SK-N-SH (cell line): ENCODE measurements at places on chromosomes 16 and 17.

- no peaks in the 10 kb centered on the region for H3K36me3 ChIP-seq
- H3K4me3 ChIP-seq = no peak overlapping the region
- no peaks in the 10 kb centered on the region for H3K27me3 ChIP-seq
- DNase-seq = no peak
- no peak overlapping the region for H3K27ac ChIP-seq
- H3K4me1 ChIP-seq = no peaks in the 10 kb centered on the region
These were observed 486.5 kb downstream of the HS3ST4 start for GRCh38 chr16:26178298-26178697.

DNA sequence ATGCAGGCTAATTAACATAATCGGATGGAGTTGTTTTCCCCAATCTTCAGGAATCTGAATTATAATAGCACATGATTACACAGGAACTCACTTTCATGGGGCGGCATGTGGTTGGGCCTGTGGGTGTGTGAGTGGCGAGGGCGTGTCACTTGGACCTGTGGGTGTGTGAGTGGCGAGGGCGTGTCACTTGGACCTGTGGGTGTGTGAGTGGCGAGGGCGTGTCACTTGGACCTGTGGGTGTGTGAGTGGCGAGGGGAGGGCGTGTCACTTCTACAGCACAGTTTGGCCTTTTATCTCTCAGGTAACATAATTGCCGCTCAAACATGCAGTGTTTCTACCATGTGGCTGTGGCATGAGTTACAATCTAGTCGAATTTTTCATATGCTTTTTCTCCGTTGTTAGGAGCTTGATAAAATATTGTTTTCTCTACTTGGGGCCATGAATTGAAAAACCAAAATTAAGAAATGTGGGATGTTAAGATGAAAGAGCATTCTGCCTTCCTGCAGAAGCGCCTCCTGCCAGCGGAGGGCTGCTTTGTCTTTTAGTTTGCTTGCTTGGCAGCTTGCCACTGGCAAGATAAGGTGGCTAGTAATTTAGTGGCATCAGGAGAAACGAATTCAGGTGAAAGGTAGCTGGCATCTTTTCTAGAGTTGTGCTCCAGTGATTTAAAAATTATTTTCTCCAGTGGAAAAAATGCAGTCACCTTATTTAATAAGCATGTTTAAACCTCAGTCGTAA, 36.2 kb downstream of the USP10 start:
- peak; percentile 51 for DNase-seq
- no peak overlapping the region for H3K27ac ChIP-seq
- H3K4me1 ChIP-seq = peaks cover 53% of the 10 kb centered on the region
- H3K27me3 ChIP-seq = no peaks in the 10 kb centered on the region
- peaks cover 29% of the 10 kb centered on the region for H3K36me3 ChIP-seq
- H3K4me3 ChIP-seq = no peak overlapping the region

DNA sequence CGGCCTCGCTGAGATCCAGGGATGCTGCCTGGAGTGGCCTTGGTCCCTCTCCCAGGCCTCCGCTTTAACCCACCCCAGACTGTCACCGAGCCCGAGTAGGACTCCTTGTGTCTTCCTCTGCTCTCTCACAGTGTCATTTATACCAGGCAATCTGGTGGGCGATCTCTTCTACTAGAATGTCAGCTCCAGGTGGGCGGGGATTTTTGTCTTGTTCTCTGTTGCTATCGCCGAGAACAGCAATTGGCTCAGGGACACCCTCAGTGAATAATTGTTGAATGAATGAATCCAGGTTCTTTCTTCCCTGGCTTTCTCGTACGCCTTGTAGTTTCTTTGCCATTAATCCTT, 591 bp downstream of the DHX38 start:
- no peak for DNase-seq
- H3K27ac ChIP-seq = peak overlapping the region; percentile 84
- peak overlapping the region; percentile 100 for H3K4me3 ChIP-seq
- peaks cover 22% of the 10 kb centered on the region for H3K36me3 ChIP-seq
- H3K27me3 ChIP-seq = no peaks in the 10 kb centered on the region

DNA sequence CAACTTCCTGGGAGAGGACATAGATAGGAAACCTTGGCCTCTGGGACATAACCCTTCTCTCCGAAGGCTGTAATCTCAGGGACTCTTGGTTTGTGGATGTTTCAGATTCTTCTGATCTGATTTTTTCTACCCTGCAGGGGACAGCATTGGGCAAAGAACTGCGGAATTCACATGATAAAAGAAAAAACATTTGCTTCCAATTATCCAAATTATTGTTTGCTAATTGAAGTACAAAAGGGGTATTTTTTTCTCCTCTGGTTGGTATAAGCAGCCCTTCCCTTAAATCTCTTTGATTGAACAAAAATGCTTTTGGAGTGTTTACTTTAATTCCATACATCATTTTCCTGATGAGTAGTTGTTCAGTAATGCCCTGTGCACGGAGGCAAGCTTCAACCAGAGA, 251.7 kb upstream of the IRX3 start:
- H3K36me3 ChIP-seq = no peaks in the 10 kb centered on the region
- peak; percentile 32 for DNase-seq
- H3K27ac ChIP-seq = no peak overlapping the region
- H3K4me1 ChIP-seq = no peaks in the 10 kb centered on the region
